ENCODE measurements at places on chromosomes 6 and 20. TPM values are rescaled to one million over a fixed set of nuclear protein-coding genes. Genes with fewer than 3 reads are reported as not detected.

DNA sequence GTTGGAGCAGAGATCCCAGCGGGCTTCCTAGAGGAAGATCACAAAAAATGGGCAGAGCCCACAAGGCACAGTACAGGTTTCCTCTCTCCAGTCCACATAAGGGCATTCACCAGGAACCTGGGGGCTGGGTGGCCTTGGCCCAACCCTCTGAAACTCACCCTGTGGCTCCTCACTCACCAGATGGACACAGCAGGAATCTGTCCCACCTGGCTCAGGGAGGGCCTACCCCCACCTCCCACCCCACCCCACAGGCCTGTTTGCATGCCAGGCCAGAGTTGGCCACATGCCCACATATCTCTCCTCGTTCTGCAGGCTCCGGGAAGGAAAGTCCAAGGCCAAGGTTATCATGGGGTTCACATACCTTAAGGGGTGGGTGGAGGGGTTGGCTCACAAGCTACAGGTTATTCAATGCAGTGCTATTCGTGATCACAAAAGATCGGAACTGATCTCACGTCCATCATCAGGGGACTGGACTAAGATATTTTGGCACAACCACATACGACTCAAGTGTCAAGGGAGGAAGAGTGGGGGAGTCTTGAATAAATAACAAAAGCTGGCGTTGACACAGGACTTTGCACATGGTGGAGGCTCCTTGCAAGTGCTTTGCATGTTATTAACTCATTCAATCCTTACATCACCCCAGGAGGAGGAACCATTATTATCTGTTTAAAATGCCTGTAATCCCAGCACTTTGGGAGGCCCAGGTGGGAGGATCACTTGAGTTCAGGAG, 13.0 kb downstream of the RIPOR3 start:
- no peaks in the 10 kb centered on the region for H3K27me3 ChIP-seq
- no peaks in the 10 kb centered on the region for H3K4me1 ChIP-seq
- DNase-seq = no peak
- no peak overlapping the region for H3K27ac ChIP-seq

- H3K4me3 ChIP-seq = no peak overlapping the region
- H3K4me1 ChIP-seq = peaks cover 5% of the 10 kb centered on the region
- H3K27me3 ChIP-seq = no peaks in the 10 kb centered on the region
- DNase-seq = no peak
Observed at GRCh38 chr6:31266567-31267360, 5.1 kb downstream of the HLA-C start.

The OPRL1 gene
- polyA plus RNA-seq = 0.25 TPM

The FAM217A gene
- polyA plus RNA-seq = not detected

The RBPJL gene
- polyA plus RNA-seq = not detected

The DDX43 gene
- 0.15 TPM for polyA plus RNA-seq

The MYLK2 gene
- polyA plus RNA-seq = 0.05 TPM

Measured in keratinocyte (primary cell).